ENCODE measurements at places on chromosomes 3 and 15.

- DNase-seq, result no peak
Observed at GRCh38 chr3:184081116-184081830, 15.6 kb upstream of the HTR3E start.

- no peak for DNase-seq
Observed at GRCh38 chr15:88038261-88038660, 218.3 kb downstream of the NTRK3 start.

DNA sequence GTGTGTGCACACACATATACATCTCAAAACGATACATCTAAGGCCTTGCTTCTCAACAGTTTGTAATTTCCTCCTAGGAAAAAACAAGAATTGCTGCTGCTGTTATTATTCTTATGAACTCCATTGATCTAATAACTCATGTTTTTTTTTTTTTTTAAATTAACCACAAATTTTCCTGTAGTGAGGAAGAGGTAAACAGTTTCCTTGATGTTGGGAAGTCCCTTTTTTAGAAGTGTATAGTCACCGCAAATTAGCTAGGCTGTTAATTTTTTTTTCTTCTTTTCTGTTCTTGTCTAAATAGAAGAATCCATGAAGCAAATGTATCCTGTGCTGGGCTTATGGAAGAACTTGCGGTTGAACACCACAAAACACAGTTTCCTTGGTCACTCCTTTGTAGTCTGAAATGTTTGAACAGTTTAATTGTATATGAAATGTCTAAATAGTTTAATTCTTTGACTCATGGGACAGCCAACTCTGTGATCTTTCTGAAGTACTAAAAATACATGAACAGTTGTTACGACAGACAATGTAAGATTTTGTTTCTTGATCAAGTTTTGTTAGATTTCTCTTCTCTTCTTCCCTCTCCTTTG lies 64.5 kb downstream of the MITF start:
- no peak for DNase-seq

- no peak for DNase-seq
Observed at GRCh38 chr3:157123621-157124020, 36.3 kb downstream of the CCNL1 start.

GRCh38 chr15:53716909-53717876 lies 42.3 kb downstream of the WDR72 start:
- DNase-seq, result no peak

- no peak for DNase-seq
Observed at GRCh38 chr3:179450901-179451264, 387 bp downstream of the GNB4 start.

DNA sequence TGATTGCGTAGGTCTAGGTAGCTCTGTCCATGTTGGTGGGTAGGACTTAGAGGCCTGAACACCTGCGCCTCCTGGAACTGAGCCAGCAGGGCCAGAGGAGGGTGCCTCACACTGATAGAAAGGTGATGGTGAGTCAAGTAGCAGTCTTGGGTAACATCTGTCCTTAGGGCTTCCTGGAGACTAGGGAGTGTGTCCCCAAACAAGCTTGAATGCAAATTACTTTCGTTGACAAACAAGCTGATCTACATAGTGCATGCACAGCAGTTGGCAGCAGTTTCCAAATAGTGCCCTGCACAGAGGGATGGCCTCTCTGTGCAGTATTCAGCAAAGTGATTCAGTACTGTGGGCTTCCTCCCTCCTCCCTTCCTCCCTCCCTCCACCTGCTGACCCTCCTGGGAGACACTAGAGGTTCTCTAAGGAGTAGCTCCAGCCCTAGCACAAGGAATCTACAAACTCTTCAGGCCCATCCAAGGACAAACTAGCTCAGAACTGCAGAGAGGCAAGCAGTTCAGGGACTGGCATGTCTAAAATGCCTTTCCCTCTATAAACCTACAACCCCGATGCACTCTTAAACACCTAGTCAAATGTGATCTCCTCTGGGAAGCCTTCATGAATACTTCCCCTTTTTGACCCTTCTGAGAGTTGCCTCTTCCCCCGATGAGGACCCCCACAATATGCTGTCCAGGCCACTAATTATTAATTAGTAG lies 61.0 kb downstream of the TLE3 start:
- no peak for DNase-seq

DNA sequence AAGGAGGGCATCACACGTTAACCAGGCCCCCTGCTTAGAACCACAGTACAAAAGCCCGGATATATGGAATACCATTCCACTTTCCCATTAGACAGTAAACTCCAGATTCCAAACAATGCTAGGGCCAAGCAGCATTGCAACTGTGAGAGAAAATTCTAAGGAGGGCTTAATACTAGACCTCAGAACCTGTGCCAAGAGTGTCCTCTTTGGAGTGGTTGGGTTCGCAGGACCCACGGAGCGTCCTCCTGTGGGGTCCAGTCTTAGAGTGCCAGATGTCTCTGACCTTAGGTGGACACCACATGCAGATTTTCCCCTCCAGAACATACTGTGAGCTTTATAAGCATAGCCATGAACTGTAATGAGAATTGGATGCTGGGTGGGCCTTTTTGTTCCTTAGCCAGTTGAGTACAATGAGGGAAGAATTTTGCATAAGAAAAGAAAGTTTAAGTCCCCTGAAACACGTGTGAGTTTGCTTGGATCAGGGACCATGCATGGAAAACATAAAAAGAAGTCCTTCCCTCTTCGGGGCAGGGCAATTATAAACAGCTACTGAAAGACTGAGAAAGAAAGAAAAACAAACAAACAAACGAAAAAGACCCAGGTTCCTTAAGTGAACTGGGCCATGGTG lies 325.7 kb downstream of the NEK10 start:
- DNase-seq, result no peak

DNA sequence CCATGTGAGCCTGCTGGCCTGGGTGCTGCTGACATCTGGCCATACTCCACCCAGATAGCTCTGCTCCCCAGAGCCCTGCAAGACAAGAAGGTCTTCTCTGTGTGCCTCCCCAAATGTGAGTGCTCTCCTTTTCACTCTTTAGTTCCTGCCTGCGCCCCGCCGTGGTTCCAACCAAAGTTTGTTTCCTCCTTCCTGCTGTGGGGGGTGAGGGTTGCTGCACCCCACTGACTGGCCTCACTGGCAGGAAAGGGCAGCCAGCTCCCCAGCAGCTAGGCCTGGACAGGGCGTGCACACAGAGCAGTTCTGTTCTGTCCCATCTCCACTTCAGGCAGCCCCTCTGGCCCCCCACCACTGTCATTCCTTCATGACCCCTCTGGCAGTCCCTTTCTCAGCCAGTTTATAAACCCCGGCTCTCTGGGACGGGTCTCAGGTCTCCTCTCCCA lies 5.4 kb upstream of the CCDC174 start:
- no peak for DNase-seq

- no peak for DNase-seq
Observed at GRCh38 chr3:78139166-78139565, 1099.3 kb downstream of the ROBO2 start.

DNA sequence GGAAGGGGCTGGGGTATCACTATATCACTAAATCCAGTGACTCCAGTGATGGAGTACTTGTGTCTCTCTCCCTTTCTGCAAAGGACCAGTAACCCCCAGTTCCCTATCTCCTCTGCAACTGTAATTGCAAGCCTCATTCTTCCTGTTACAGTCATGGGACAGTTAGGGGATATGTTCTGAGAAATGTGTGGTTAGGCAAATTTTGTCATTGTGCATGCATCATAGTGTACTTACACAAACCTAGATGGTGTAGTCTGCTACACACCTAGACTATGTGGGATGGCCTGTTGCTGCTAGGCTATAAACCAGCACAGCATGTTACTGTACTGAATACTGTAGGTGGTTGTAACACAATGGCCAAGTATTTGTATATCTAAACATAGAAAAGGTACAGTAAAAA lies 2.2 kb downstream of the VPS8 start:
- no peak for DNase-seq

- no peak for DNase-seq
Observed at GRCh38 chr3:71162221-71162620, 421.3 kb downstream of the FOXP1 start.

- no peak for DNase-seq
Observed at GRCh38 chr3:145286937-145287336, 874.0 kb downstream of the PLOD2 start.

GRCh38 chr15:86355801-86356200 lies 276.1 kb downstream of the AGBL1 start:
- DNase-seq, result no peak

DNA sequence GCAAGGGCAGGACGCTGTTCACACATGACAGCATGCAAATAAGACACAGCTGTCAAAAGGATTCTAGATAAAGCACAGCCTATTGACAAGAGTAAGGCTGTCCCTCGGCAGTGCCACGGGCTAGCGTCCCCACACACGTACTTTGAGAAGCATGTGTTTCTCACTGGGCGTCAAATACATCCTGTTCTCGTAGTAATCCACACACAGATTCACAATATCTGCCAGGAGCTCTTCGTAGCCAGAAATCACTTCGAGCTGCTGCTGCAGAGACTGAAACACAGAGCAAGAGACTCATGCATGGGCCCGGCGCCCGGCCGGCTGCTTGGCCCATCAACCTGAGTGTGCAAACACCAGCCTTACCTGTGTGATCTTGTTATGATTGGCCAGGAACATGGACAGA lies 41.1 kb downstream of the CYFIP1 start:
- no peak for DNase-seq

DNA sequence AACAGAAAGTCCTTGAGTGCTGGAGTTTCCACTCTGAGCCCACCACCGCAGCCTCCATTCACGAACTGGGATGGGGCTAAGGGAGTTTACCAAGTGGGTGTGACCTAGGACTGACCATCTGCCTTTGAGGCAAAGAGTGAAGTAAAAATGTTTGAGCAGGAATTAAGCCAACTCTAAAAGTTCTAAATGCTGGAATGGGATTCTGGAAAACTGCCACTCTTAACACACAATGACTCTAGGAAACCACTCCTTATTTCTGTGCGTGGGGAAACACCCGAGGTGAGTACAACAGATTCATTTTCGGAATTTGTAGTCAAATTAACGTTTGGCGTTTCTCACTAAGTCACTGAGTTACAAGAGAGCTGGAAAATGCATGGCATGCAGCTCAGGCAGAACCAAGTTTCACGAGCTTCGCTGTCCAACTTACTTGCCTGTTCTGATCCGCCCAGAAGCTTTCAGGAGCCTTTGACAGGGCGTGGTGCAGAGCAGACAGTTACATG lies 31.6 kb downstream of the ISL2 start:
- DNase-seq, result no peak

DNA sequence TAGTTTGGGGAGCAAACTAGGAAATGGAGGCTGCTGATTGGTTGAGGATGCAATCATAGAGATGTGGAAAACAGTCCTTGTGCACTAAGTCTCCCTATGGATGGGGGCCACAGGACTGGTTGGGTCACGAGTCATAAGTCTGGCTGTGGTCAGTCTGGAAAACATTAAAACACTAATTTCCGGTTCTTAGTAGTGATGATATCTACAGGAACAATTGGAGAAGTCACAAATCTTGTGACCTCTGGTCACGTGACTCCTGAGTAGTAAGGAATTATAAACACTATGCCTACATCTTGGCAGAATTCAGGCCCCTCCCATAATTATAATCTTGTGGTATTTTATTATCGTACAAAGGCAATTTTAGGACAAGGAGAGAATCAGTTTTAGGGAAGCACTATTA lies 317.3 kb upstream of the ARPP21 start:
- DNase-seq, result no peak

DNA sequence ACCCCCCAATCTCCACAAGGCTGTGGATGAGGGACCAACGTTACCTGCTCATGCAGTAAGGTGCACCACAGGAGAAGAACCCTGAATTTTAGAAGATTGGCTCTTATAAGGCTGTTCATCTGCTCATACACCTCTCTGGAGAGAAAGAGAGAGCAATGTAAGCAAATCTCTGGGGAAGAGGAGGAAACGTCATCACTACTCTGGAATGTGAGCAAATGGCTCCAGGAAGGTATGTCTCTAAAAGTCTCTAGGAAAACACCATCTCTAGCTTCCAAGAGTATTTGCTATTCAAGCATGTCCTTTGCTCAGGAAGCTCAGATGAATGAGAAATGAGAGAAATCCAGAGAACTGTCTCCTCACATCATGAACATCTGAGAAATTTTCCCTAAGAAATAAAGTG lies 235.4 kb downstream of the TBL1XR1 start:
- DNase-seq, result no peak

DNA sequence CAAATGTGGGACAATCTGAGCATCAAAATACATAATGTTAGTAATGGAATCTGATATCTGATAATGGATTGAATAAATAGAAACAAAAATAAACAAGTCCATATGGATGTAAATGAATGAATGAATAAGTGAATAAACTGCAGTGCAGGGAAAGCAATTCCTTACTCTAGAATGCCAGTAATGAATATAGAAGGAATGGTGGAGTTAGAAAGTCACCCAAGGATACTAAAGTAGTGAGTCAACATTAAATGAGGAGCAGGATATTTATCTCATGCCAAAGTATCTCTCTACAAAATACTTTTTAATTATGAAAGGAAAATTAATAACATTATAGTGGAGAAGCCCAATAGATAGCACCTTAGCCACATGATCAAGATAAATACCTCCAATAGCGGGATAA lies 300.3 kb downstream of the FEZF2 start:
- DNase-seq, result no peak

- no peak for DNase-seq
Observed at GRCh38 chr3:47250309-47251060, 32.1 kb downstream of the KIF9 start.

GRCh38 chr3:127354761-127355160 lies 66.9 kb upstream of the PRR20G start:
- no peak for DNase-seq

DNA sequence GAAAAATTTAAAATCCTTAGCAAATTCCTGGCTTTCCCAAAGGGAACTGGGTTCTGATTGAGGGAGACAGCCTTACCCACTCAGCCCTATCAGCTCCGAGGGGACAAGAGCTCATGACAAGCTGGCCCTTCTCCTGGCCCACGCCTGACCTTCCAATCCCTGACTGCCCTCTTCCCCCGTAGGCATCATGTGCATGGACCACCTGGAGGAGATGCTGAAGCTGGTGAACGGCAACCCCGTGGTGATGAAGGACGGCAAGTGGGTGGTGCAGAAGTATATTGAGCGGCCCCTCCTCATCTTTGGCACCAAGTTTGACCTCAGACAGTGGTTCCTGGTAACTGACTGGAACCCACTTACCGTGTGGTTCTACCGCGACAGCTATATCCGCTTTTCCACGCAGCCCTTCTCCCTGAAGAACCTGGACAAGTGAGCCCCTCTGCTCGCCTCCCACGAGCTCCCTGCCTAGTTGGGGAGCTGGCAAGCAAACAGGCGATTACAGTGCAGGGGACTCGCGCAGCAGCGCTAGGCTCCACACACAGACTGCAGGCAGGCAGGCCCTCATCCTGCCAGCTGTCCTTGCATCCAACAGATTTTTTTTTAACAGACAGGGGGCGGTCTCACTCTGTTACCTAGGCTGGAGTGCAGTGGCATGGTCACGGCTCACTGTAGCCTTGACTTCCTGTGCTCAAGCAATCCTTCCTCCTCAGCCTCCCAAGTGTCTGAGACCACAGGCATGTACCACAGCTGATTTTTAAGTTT lies 16.8 kb downstream of the RPUSD3 start:
- no peak for DNase-seq

GRCh38 chr15:90624278-90624981 lies 92.7 kb upstream of the BLM start:
- DNase-seq, result no peak

DNA sequence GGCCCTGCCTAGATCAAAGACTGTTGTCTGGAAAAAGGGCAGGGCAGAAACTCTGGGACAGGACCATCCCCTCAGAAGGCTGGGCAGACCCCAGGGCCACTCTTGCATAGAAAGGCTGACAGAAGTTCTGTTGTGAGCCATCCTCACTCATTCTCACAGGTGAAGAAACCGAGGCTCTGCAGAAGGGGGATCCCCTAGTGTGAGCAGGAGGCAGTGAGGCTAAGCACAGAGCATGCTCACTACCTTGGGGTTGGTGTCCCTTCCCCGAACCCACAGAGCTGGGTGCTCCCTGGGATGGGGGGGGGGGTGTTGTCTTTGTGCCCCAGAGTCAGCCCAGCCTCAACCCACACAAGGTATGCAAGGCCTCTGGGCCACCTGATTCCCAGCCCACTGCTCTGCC lies 50.9 kb upstream of the TMEM115 start:
- DNase-seq, result no peak

Data from cortex of kidney (tissue), 1 donor.